ENCODE measurements at places on chromosomes 2 and 18.

GRCh38 chr2:214401580-214401979 lies 9.3 kb upstream of the VWC2L start:
- DNase-seq, result no peak

- no peak for DNase-seq
These were observed 33.7 kb upstream of the LYPD6B start for GRCh38 chr2:149004836-149005235.

GRCh38 chr2:133780099-133780996 lies 212.1 kb upstream of the NCKAP5 start:
- DNase-seq, result peak; percentile 21

- DNase-seq, result no peak
These were observed 138.1 kb downstream of the DNAH6 start for GRCh38 chr2:84654414-84654813.

GRCh38 chr2:46184794-46185583 lies 112.2 kb upstream of the EPAS1 start:
- no peak for DNase-seq

- DNase-seq, result no peak
These were observed 378.4 kb upstream of the HNRNPA3 start for GRCh38 chr2:176834226-176834625.

DNA sequence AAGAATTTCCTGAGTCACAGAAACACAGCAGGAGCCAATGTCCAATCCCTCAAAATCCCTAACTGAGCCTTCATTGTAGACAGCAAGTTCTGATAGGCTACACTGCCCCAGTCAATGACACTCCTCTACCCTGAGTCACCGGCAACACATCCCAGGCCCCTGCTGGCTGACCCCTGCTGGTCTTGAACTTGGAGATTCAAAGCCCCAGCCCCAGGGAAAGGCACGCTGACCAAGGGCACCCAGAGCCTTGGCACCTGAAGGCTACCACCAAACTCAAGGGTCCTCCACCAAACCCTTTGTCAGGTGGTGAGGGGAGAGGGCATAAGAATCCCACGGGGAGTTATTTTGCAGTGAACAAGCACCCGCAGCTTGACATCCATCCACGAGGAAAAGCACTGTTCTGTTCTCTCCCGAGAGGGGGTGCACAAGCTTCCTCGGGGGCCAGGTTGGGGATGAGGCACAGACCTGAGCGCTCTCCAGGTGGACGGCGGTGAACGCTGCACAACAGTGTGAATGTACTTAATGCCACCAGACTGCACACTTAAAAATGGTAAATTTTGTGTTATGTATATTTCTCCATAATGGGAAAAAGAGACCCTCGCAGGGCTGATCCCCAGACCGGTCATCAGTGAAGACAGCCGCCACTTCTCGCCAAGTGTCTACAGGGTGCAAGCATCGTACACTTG lies 46.9 kb downstream of the TFCP2L1 start:
- no peak for DNase-seq

- no peak for DNase-seq
These were observed 41.8 kb upstream of the SP9 start for GRCh38 chr2:174292908-174293307.

DNA sequence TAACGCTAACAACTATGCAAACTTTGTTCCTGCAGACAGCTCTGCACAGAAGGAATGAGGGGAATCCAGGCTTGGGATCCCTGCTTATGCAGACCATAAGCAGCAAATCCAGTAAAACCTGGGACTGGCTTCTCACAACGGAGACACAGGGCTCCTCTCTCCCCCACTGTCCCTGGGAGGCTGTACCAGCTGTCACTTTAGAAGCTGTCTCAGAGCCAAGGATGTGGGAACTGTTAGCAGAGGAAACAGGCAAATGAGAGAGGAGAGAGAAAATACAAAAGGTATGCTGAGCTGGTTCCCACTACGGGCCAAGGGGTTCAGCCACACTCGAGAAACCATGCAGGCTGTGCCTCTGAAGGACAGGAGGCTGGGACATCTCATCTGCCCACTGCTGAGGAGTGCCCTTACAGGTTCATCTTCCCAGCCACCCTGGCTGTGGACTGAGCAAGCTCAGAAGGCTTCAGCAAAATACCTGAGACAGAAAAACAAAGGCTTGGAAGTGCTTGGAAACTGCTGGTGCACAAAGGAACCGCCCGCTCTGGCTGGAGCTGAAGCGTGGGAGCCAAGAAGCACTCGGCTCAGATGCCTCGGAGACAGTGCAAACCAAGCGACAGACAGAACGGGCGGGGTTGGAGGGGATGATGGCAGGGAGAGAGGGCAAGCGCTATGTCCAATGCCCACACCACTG lies 72.5 kb downstream of the FAM210A start:
- no peak for DNase-seq

- no peak for DNase-seq
These were observed 34.3 kb downstream of the FMNL2 start for GRCh38 chr2:152369176-152369860.

DNA sequence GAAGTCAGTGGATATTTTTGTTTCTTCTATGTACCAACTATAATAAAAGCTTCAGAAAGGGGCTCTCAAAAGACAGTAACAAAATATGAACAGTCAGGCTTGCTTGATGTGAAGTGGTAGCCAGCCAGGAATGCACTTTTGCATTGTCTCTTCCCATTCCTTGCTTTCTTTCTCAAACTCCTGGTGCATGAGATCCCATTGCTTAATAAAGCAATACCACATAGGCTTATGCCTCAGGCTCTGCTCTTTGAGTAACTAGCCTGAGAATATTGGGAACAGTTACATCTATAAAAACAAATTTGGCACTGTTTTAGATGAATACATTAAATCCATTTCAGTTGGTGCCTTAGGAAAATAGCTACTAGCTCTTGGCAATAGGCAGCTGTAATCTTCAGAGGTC lies 62.6 kb upstream of the ST6GAL2 start:
- DNase-seq, result no peak

DNA sequence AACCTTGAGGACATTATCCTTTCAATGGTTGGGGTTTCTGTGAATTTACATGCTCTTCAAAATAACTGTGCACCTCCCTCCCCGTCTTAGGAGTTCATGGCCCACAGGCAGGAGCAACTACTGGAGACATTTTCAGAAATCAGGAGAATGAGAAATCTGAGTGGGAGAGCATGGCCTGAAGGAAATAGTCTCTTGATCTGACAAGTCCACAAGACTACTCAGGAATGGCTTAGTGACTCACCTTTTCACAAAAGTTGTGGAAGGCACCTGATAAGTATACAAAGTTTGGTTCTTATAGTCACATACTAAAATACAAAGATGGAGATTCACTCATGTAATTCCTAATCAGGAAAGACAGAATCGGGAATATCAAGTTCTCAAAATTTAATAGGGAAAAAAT lies 83.6 kb upstream of the NCKAP5 start:
- DNase-seq, result no peak

- DNase-seq, result no peak
These were observed 39.4 kb downstream of the MYT1L start for GRCh38 chr2:2291500-2292260.

GRCh38 chr2:133574186-133574585 lies 5.9 kb upstream of the NCKAP5 start:
- DNase-seq, result no peak

- DNase-seq, result no peak
These were observed 644 bp upstream of the QPCT start for GRCh38 chr2:37343537-37344434.

- DNase-seq, result no peak
These were observed 148.2 kb downstream of the GLI2 start for GRCh38 chr2:120883607-120884440.

- no peak for DNase-seq
These were observed 337.2 kb downstream of the NBAS start for GRCh38 chr2:15223887-15224286.

DNA sequence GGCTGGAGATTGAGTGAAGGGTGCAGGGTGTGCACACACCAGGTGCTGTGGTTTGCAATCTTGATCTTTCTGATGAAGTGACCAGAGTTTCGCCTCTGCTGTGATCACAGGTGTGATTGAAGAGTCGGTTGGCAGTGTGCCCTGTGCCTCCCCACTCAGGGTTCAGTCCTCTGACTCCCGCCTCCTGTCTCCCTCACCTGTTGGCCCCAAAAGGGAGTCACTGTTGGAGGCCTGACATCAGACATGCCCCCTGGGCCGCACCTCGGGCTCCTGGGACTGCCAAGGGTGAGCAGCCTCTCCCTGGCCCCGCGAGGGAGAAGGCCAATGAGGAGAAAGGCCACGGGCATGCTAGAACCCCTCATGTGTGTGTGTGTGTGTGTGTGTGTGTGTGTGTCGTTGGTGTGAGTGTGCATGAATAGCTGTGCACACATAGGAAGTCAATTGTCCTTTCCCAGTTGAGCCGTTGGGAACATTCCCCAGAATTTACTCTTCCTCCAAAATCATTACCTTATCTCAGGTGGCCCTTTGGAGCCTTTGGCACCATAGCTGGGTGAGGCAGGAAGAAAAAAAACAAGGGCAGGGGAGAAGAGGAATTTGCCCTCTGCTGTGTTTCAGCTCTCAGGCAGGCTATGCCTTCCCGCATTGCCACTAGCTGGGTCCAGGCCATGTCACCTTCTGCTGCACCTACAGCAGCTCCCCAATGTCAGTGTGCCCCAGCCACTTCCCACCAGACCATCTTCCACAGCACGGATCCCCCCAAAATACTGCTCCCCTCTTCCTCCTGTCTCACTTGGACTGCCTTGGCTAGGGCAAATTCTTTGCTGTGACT lies 78.1 kb upstream of the LAPTM4A start:
- DNase-seq, result no peak

GRCh38 chr2:112001942-112002341 lies 53.1 kb upstream of the TMEM87B start:
- no peak for DNase-seq

DNA sequence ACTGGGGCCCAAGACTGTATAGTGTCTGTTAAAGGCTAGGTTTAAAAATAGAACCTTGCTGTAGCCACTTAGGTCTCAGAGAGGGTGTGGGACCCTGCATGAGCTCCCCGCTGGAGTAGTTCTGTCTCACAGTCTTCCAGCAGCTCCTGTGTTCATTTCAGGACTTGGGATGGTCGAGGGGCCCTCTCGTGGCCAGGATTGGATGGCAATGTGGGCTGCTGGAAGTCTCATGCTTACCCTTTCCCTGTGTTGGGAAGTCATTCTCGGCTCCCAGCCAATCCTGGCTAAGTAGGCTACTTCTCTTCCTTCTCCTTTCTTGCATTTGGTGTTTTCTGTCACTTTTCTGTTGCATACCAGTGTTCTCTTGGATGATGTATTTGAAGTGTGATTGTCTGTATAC lies 284.0 kb upstream of the GCFC2 start:
- DNase-seq, result no peak

DNA sequence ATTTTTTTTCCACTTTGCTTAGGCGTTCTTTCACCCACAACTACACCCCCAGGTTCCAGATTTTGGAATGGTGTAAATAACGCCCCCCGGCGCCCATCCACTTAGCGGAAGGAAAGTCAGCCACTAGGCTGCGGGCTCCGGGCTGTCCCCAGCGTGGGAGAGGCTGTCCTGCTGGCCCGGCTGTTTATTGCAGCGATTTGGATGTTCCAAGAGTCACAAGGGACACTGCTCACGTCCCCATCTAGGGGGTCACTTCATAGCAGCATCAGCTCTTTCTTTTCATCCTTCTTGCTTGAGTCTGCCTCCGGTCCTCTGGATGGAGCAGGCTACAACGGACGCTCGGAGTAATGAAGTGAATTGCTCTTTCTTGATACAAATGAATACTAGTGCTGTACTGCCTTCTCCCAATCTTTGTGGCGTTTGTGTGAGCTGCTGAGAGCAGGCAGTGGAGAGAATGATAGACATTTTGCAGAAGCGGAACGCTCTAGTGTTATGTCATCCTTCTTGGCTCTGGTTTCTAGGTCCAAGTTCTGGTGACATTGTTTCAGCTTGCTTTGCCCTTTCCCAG lies 50.7 kb upstream of the PAIP2B start:
- DNase-seq, result no peak

- DNase-seq, result peak; percentile 42
These were observed 786 bp downstream of the POLE4 start for GRCh38 chr2:74959106-74959751.

GRCh38 chr18:63881851-63882250 lies 5.7 kb upstream of the SERPINB2 start:
- DNase-seq, result no peak

DNA sequence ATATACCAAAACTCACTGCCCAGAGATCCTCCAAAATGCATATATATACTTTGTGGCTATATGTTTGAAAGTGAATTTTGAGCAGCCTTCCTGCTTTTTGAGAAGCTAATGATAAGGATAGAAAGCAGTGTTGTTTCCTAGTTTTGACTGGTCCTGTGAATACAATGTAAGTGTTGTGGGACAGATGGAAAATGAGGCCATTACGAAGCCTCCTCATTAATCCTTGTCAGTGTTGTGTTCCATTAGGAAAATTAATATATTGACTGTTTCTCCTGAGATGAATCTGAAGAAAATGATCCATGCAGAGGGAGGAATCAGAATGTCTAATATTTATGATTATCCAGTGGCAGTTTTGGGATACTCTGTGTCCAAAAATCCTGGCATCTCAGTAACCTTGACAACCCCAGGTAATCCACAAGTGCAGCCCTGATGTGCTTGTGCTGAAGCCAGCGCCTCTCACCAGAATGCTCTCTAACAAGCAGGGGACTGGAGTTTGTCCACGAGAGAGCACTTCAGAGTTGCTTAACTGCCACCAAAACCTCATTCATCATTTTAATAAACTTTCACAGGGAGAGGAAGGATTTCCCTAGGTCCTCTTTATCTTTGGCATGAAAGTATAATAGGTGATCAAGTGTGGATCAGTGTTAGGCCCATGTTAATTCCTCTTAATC lies 418.6 kb downstream of the CMPK2 start:
- no peak for DNase-seq

DNA sequence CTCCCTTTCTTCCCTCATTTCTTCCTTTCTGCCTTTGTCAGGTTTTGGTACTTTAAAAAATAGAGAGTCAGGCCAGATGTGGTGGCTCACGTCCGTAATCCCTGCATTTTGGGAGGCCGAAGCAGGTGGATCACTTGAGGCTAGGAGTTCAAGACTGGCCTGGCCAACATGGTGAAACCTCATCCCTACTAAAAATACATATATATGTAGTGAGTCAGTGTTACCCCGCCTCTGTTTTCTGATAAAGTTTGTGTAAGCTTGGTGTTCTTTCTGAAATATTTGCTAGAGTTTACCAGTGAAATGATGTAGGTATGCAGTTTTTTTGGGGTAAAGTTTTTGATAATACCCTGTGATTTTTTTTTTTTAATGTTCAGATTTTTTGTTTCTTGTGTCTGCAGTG lies 58.8 kb downstream of the DGKD start:
- DNase-seq, result no peak

- DNase-seq, result no peak
These were observed 228.9 kb downstream of the DYM start for GRCh38 chr18:49231553-49231952.

GRCh38 chr18:11553098-11553940 lies 56.1 kb upstream of the SLC35G4 start:
- no peak for DNase-seq

GRCh38 chr2:73601780-73602179 lies 40.4 kb downstream of the NAT8 start:
- no peak for DNase-seq

GRCh38 chr2:73032702-73033097 lies 38.8 kb downstream of the SFXN5 start:
- no peak for DNase-seq

DNA sequence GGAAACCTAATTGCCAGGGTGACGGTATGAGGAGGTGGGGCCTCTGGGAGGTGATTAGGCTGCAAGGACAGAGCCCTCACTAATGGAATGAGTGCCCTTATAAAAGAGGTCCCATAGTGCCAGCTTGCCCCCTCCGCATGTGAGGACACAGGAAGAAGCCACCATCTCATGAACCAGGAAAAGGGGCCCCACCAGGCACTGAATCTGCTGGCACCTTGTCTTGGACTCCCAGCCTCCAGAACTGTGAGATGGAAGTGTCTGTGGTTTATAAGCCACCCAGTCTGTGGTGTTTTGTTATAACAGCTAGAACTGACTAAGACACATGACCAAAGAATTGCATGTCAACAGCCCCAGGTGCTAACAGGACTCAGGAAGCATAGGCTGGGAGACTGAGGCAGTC lies 214.3 kb downstream of the MGAT5 start:
- no peak for DNase-seq

Data from CD4-positive, alpha-beta T cell treated with Interferon alpha-2 for 1 hour (primary cell).